NCI-H1092 (cell line): ENCODE measurements at places on chromosomes 2 and 18.

DNA sequence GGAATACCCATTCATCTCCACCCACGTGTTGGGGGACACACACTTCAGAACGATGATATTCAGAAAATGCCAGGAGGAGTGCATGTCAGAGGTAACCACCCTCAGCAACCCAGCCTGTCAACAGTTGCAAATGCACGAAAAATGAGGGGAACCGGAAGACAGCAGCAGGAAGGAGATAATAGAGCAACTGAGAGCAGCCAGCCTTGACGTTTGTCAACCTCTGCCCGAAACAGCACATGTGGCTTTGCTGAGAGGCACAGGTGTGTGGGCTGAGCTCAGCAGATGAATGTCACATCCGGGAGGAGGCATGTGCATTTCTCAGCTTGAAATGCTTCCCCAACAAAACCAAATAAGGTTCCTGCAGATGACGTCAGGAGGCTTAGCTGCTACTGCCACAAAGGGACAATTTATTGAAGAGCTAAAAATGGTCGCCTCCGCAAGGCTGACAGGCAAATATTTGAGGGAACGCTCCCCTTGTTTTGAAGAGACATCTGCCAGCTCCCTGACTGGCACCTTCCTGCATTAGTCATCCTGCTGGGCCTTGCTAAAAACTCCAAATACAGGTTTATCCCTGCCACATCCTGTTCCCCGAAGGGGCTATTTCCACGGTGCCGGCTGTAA is 419.0 kb downstream of the NBAS start:
- DNase-seq, result no peak

GRCh38 chr2:101874069-101874468 is 117.7 kb upstream of the IL1R2 start:
- DNase-seq, result no peak

- no peak for DNase-seq
Measured at GRCh38 chr2:15554525-15555218, 6.5 kb downstream of the NBAS start.

GRCh38 chr2:120596191-120596811 is 139.4 kb upstream of the GLI2 start:
- no peak for DNase-seq

GRCh38 chr2:73779467-73780236 is at the start of gene DUSP11:
Gene DUSP11, minus strand, starts transcription at chr2:73780103. Its CDS starts 129 bp downstream, at chr2:73779974.
- DNase-seq, result peak; percentile 92

DNA sequence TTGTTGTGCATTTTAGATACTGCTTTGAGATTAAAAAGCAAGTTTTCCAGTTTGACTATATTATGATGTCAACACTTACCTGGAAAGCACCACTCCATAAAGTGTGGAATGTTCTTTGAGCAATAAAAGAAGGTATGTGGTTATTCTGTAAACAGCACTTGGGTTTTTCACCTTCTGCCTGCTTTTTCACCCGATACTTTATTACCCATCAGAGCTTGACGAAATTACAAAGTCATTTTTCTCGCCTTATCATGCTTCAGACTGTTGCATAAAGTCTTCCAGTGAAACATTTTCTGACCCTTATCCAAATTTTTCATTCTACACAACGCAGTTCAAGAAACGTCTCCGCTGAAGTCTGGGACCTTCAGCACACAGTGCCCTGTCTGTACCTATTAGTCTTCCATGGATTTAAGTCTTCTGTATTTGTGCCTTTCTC is 25.2 kb downstream of the CAB39 start:
- DNase-seq, result no peak

GRCh38 chr2:128602038-128602698 is 283.5 kb upstream of the HS6ST1 start:
- DNase-seq, result no peak

DNA sequence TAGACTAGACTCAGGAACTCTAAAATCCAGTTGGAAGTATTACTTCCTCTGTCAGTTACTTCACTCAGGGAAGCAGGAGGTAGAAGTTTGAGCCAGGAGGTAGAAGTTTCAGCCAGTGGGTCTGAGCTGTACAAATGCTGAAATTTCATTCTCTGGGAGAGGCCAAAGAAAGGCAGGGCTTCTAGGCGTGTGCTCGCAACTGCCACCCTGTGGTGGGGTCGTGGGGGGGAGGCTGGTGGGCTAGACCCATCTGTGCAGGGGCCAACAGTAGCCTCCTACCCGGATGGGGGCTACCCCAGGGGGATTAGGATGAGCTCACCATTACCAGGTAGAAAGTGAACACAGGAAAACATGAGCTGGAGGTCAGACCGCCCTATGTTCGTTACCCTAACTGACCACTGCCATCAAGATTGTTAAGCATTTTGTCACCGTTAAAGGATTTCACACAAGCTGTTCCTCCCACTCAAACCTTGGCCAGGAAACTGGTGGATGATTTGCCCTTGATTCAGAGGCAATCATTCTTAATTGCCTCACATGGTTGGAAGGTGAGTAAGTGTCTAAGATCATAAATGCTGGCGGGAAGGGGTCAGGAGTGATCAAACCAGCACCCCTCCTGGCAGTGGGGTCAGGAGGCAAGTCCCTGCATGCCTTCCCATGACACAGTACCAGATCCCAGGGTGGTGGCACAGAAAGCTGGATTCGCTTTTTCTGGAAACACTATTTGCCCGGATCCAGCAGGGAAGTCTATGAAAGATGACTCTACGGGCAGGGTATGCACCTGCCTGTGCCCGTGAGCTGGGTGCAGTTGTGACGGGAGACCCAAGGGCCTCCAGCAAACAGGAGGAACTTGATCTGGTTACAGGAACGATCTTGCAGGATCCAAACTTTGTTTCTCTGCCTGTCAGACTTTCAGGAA is 5.2 kb upstream of the FHL2 start:
- DNase-seq, result no peak

GRCh38 chr2:172484253-172484652 is 56.9 kb downstream of the ITGA6 start:
- no peak for DNase-seq

- no peak for DNase-seq
Measured at GRCh38 chr2:161146209-161146775, 13.9 kb upstream of the TANK start.

- DNase-seq, result no peak
Measured at GRCh38 chr2:101770726-101771125, 73.2 kb downstream of the MAP4K4 start.

GRCh38 chr2:38535744-38536506 is 66.8 kb downstream of the HNRNPLL start:
- peak; percentile 31 for DNase-seq

DNA sequence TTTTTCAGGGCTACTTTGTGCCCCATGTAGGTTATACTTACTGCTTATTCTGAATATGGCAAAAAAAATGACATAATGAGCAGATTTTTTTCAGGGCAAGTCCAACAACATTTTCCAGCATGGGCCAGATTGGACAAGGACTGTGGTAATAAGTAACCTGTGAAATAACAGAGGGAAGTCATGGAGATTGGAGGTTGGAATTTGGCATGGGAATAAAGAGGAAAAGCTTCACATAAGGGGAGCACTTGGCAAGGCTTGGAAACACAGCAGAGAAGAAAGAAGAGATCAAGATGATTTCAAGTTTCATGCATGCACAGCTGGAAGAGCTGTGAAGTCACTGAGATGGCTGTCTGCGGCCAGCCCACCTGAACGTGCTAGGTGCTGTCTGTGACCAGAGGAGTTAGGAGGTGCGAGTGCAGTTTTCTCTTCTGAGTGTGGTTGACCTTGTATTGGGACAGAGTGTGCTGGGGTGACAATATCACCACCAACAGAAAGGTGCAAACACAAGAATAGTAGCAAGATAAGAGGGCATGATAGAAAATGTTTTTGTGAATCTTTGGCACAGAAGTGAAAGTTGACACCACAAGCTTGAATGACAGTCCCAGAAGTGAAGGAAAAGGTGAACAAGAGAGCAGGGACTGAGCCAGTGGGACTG is 71.1 kb upstream of the DSC1 start:
- no peak for DNase-seq

- no peak for DNase-seq
Measured at GRCh38 chr2:83461135-83461534, 997.9 kb downstream of the SUCLG1 start.

DNA sequence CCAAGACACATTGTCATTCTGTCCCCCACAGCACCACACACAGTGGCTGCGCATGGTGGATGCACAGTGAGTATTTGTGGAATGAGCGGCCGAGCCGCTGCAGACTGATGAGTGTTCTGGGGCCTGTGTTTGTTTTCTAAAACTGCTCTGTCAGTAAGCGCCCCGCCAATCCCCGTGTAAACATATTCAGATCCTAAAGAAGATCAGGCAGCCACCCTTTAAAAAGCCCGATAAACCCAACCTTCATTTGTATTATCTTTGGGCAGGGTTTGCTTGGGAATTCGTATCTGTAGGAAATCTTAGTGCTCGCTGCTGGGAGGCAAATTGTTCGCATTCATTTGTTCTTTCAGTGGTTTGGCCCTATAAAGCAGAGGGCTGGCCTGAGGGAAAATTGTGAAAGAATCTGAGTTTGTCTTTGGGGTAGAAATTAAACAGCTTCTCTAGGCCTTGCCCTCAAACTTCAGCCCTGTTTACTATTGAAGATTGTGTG is 68.6 kb downstream of the TGOLN2 start:
- DNase-seq, result no peak

- no peak for DNase-seq
Measured at GRCh38 chr2:238401551-238401950, 25.2 kb upstream of the ASB1 start.

- DNase-seq, result no peak
Measured at GRCh38 chr2:58195662-58196061, 45.5 kb downstream of the FANCL start.

GRCh38 chr2:177256026-177256425 is 8.5 kb downstream of the NFE2L2 start:
- no peak for DNase-seq

DNA sequence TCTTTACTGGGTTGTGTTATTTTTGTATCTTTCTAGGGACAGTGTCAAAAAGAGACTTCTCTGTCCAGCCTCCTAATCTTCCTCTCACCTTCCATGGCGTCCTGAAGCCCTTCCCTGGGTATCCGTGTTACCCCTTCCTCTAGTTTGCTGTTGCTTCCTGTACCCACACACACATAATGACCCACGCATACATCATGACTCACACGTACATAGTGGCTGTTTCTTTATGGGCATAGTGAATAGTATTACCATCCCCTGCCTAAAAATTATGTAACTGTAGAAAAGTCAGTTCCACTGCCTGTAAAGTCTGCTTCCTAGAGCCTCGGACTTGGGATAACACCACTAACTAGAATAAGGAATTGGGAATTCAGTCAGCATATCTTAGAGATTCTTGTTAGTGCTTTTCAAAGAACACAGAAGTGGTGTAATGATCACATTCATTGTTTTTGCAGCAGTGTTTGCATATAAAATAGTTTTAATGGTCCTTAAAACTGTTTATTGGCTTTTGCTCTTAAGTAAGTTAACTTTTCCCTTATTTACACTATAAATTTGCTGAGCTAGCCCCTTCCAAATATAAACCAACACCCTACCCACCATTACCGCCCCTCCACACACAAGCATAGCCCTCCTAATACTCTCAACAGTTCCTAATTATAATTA is 308.4 kb upstream of the RAB12 start:
- DNase-seq, result no peak

- no peak for DNase-seq
Measured at GRCh38 chr2:98924038-98924830, 11.8 kb downstream of the CRACDL start.

GRCh38 chr2:183868153-183868552 is 730.2 kb upstream of the ZNF804A start:
- no peak for DNase-seq

- no peak for DNase-seq
Measured at GRCh38 chr2:240595381-240596079, 9.0 kb downstream of the CAPN10 start.

- DNase-seq, result no peak
Measured at GRCh38 chr2:18993756-18994338, 364.6 kb downstream of the OSR1 start.

GRCh38 chr2:143251681-143252080 is 122.5 kb downstream of the ARHGAP15 start:
- DNase-seq, result no peak

DNA sequence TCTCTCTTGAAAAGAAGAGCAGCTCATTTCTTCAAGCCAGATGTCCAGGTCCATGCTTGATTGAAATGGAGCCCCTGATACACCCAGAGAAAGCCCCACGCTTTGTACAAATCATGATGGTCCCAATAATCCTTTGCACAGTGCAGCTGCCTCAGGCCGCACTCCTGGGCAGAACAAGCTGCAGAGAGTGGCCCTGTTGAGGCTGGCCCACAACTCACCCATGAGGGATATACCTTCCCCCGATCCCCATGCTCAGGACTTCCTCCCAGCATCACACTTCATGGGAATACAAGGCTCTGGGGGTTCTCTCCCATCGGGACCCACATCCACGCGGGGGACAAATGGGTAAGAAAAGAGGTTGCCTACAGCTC is 181.8 kb downstream of the CTIF start:
- no peak for DNase-seq

- no peak for DNase-seq
Measured at GRCh38 chr2:84029903-84030575, 429.0 kb downstream of the SUCLG1 start.

DNA sequence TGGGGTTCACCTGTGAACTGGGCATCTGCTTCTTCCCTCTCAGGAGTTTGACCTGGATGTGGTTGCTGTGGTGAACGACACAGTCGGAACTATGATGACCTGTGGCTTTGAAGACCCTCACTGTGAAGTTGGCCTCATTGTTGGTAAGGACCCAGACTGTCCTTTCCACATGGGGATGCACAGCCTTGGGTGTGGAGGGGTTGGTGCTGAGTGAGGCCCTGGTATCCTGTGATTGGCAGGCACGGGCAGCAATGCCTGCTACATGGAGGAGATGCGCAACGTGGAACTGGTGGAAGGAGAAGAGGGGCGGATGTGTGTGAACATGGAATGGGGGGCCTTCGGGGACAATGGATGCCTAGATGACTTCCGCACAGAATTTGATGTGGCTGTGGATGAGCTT is 52.3 kb downstream of the HK2 start:
- DNase-seq, result no peak

- no peak for DNase-seq
Measured at GRCh38 chr2:74941284-74941683, 17.2 kb upstream of the POLE4 start.

DNA sequence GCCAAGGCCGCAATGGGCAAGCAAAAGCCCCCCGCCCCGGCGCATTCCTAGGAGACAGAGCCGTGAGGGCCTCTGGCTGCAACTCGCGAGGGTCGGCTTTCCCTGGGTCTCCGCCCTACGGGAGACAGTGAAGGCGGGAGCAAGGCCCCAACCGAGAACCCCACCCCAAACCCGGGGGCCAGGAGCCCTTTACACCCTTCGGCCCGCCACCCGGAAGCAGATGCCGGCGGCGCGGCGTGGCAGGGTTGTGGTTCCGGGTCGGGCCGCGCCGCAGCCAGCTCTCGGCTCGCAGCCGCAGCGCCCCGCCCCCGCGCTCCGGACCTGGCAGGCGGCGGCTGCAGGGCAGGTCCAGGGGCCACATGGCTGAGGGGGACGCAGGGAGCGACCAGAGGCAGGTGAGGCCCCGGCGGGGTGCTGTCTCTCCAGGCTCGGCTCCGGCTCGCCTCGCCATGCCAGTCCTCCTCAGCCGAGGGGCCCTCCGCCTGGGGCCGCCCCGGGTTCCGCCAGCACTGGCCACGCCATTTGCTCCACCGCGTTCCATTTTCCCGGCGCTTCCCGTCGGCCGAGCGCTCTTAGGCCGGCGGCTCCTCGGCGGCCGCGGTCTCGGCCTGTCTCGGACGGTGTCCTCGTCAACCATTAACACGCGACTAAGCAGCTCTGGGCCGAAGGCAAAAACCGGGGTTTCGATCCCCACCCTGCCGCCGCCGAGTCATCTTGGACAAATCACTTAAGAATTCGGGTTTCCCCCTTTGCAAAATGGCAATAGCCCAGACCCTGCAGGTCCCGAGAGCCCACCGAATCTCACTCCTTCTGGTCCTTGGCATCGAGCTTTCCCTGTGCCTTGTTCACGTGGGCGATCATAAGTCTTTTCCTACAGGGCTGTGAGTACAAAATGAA is at the start of gene IMPACT:
TSS of gene IMPACT (plus strand) at position 273 of the 897 bp plus-strand sequence. CDS start at position 360, 87 bp downstream.
- peak; percentile 80 for DNase-seq
